NCI-H1105 (cell line): ENCODE measurements at places on chromosomes 6 and 20.

DNA sequence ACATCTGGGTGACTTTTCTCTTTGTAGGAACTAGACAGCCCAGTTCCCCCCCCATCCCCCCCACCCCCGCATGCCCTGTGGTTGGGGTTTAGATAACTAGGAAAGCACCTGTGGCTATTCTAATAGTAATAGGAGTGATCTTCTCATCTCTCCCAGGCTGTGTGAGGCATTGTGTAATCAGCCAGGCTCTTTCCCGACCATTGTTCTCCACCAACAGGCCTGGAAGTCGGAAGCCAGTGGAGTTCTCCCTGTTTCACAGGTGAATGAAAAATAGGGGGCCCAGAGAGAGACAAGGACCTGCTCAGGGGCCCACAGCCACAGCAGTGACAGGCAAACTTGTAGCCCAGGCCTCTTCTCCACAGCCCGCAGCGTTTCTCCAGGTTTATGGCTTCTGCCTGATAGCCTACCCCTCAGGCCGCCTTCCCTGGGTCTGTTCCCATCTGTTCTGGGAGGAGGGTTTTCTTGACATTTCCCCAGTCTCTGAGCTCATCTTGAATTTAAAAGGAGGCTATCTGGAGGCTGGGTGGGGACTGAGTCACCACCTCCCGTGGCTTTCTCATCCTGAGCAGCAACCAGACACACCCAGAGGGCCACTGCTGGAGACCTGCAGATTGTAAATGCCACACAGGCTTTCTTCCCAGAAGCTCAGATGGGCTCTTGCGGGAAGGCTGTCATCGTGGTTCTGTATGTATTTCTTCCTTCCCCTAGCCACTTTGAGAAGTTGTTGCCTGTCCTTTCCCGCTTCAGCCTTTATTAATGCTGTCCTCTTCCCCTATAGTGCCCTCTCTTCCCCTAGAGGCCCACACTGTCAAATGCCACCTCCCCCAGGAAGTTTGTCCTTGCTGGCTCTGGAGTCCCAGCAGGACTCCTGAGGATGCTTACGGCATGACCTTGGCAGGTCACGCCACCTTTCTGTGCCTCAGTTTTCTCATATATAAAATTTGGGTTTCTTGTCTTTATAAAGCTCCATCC, 75.9 kb upstream of the MYL9 start:
- no peak for DNase-seq

- DNase-seq, result no peak
Measured at GRCh38 chr6:162053084-162053483, 674.5 kb downstream of the PRKN start.

GRCh38 chr6:149252622-149253021, 64.9 kb upstream of the TAB2 start:
- no peak for DNase-seq

DNA sequence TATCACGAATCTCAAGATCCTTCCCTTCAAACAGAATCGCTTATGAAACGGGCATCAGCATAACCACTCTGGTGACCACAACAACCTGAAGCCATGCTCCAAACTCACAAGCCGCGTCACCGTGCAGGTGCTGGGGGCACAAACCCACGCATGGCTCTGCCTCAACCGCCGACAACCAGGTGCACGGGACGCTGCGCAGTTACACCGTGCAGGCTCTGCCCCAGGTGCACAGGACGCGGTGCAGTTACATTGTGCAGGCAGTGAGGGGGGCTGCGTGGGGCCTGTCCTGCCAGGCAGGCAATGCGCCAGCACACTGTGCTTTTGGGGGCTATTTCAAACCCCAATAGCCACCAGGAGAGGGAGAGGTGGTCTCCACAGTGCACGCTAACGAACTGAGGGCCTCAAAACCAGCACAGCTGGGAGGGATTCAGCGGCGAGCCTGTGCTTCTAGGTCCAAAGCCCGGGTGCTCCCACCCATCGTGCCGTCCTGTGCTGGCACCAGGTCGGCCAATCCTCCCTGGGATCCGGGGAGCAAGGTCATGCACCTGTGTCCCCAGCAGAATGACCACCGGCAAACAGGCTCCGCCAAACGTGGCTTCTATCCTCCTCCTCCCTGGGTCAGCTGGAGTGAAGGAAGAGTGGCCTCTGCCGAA, 35.8 kb downstream of the ZBTB46 start:
- DNase-seq, result no peak

DNA sequence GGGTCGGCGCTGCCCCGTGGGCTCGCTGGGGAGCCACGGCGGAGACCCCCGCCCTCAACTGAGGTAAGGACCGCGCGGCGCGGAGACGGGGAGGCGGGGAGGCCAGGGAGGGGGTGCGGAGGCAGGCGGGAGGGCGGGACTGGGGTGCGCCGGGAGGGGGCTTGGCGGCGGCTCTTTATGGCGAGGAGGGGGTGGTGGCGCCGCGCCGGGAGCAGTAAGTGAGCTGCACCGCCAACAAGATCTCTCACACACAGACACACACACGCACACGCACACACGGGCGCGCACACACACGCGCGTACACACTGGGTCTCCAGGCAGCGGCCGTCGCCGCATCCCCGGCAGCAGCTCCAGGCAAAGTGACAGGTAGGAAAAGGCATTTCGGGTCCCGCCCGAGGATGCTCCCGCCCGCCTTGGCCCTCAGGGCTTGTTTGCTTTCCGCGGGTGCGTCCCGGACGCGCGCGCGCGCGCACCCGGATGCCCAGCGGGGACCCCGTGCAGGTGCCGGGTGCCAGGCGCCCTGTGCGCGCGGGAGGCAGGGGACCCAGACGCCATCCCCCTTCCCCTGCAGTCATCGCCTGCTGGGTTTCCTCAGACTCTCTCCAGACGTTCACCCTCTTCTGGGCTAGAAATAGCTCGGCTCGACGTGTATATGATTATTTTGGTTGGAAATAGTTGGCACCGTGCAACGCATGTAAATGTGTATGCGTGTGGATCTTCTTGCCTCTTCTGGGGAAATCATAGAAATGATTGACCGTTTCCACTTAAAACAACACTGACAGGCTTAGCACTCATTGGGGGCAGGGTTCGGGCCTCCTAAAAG, at the start of gene PLCB4:
Gene PLCB4, plus strand, starts transcription at position 247 of the 823 bp plus-strand sequence. CDS start 238,728 bp downstream, outside the sequence.
- DNase-seq, result peak; percentile 48

DNA sequence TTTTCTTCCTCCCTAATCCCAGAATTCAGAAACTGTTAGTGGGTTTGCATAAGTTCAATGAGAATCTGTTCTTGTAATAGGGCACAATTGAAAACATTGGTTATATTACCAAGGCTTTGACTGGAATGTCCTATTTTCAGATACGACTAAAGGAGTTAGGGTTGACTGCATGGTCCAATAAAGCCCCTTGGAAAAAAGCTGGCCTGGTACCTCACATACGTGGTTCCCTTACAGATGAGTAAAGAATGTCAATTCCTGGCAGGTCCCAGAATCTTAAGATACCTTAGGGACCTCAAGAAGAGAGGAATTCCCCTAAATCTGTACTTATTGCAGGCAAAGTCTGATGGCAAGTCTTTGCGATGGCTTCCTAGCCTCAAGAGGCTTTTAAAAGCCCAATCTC, 4.6 kb downstream of the PPDPF start:
- DNase-seq, result no peak

GRCh38 chr6:88164061-88164460, 2.1 kb downstream of the CNR1 start:
- no peak for DNase-seq

DNA sequence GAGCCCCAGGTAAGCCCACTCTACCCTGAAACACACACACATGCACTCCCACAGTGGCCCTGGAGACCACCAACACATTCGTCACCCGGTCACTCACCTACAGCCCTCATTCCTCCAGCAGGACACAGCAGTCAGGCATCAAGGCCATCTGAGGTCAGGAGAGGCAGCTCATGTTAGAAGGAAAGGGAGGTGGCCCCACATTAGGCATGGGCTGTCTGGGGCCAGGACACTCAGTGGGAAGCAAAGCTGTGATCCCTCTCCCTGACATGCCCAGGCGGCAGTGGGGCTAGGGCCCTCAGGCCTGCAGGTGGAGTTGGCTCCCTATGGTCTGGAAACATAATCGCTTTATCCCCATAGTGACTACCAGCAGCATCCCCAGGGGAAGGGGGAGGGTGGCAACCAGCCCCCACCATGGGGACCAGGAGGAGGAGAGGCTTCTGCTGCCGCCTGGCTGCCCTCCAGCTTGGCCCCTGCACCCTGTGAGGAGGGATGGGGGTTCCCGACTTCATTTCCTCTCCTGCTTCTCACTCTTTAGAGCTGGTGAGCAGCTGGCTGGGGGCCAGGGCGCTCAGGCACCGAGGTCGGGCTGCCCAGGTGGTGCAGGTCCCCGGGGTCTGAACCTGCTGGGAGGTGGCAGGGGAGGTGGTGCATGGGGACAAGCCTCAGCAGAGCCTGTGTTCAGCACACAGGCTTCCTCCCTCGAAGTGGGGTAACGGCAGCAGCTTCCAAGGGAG, 76.6 kb upstream of the CST7 start:
- DNase-seq, result peak; percentile 95

- DNase-seq, result no peak
Measured at GRCh38 chr6:39003072-39003471, 45.5 kb upstream of the GLP1R start.

- no peak for DNase-seq
Measured at GRCh38 chr6:14501240-14501639, 383.7 kb downstream of the CD83 start.

GRCh38 chr20:35539756-35540212, 2.1 kb upstream of the ERGIC3 start:
- peak; percentile 96 for DNase-seq

DNA sequence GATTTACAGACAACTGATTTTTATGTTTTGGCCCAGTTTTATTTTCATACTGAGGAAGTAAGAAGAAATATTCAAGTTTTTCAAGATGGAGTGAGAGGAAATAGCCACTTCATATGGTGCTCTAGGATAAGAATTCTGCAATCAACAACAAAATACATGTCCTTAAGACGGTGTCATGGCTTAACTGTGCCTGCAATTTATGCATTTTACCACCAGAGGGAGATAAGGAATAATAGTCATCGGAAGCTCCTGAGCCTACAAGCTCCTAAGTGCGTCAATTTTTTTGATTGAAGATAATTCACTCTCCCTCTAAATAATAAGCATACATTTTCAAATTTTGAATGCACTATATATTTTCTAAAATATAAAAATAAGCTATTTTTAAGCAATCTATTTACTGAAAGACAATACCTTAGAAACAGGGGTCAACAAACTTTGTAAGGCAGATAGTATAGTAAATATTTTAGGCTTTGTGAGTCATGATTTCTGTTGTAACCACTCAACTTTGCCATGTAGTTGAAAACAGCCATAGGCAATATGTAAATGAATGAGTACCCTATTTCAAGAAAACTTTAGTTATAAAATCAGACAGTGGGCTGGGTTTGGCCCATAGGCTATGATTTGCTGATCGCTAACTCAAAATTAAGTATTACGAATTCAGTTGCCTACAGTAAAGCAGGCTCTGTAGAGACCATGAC, 230.9 kb upstream of the DTNBP1 start:
- DNase-seq, result no peak

DNA sequence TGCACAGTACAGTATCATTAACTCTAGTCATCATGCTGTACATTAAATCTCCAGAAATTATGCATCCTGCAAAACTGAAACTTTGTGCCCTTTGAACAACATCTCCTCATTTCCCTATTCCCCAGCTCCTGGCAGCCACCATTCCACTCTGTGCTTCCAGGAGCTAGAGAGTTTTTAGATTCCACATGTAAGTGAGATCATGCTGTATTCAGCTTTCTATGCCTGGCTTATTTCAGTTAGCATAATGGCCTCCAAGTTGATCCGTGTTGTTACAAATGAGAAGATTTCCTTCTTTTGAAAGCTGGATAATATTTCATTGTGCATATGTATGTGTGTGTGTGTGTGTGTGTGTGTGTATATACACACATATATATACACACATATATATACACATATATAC, 86.9 kb upstream of the SLC24A3 start:
- DNase-seq, result no peak
